ENCODE measurements at places on chromosomes 2 and 18.

GRCh38 chr18:36392979-36393287 lies 95.4 kb downstream of the FHOD3 start:
- DNase-seq: no peak

DNA sequence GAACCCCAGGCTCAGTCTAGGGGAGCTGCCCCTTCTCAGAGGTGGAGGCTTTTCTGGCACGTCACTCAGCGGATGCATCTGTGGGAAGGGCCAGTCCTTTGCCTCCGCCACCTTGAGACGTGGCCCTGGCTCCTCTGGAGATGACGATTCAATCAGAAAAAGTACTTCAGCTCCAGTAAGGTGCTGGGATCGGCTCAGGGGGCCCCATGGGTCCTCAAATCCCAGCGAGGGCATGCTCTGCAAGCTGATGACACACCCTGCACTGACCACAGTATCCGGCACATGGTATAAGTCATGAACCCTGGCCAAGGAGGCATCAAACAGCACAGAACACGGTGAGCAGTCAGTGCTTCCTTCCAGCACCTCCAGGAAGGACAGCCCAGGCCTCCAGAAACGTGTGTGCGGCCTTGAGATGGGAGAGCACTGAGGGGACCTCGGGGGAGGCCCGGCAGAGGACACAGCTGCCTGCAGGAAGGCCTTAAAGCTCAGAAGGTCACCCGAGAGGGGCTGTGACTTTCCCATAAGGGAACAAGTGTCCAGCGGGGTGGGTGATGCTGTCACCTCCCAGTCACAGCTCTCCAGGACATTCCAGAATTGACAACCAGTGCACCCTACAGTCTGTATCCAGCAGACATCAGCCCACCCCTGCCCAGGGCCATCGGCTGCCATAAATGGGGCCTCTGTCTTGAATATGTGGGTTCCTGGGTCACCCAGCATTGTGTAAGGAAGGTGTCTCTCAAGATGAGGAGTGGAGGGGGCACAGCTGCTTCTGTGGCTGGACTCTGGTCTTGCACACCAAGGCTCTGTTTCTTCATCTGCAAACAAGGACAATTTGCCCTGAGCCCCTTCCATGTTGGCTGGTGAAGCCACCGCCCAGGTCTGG lies 205.8 kb downstream of the NDUFA10 start:
- DNase-seq: peak; percentile 4

- peak; percentile 4 for DNase-seq
Measured at GRCh38 chr2:238158509-238159070, at the start of gene ERFE. Gene ERFE (plus strand): TSS chr2:238158970. CDS start chr2:238159008, 38 bp downstream.

GRCh38 chr2:24919037-24919505 lies 966 bp downstream of the ADCY3 start:
- DNase-seq: no peak

- DNase-seq: no peak
Measured at GRCh38 chr2:234476766-234477165, 20.1 kb downstream of the ARL4C start.

- DNase-seq: no peak
Measured at GRCh38 chr2:217741381-217741955, 261.3 kb downstream of the TNS1 start.

DNA sequence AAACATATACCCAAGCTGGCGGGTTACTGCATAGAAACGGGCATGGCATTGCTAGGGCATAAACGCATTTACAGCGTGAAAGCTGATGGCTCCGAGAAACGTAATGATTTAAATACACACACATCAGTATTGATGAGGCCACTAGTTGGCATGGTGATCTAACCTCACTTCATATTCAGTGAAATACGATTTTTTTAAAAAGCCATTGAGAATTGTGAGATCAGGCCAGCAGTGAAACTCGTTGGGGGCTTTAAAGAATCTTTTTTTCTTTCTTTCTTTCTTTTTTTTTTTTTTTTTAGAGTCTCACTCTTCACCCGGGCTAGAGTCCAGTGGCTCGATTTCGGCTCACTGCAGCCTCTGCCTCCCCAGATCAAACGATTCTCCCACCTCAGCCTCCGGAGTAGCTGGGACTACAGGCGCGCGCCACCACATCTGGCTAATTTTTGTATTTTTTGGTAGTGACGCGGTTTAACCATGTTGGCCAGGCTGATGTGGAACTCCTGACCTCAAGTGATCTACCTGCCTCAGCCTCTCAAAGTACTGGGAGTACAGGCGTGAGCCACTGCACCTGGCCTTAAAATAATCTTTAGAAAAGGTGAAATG lies 2.4 kb upstream of the SMAD7 start:
- DNase-seq: no peak

DNA sequence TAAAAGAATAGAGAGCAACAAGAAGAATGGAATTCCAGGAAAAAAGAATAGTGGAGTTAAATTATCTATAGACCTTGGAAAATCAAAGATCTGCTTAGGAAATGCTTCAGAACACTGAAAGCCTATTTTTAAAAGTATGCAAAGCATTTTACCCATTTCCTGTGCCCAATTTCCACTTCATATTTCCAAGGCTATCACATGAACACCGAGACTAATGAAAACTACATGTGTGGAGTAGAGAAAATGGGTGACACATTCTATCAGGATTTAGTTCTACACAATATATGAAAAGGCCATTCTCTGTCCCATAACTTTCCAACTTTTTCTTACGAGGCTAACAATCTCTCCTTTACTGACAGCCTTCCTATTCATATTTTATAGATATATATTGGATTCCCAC lies 279.4 kb downstream of the CCDC178 start:
- no peak for DNase-seq

DNA sequence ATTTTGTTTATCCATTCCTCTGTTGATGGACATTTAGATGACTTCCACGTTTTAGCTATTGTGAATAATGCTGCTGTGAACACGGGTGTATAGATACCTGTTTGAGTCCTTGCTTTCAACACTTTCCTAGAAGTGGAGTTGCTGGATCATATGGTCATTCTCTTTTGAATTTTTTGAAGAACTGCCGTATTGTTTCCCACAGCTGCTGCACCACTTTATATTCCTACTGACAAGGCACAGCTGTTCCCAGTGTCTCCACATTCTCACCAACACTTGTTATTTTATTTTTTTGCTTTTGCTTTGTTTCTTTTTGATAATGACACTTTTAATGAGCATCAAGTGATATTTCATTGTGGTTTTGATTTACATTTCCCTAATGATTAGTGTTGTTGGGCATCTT lies 41.4 kb upstream of the KCNJ13 start:
- no peak for DNase-seq

DNA sequence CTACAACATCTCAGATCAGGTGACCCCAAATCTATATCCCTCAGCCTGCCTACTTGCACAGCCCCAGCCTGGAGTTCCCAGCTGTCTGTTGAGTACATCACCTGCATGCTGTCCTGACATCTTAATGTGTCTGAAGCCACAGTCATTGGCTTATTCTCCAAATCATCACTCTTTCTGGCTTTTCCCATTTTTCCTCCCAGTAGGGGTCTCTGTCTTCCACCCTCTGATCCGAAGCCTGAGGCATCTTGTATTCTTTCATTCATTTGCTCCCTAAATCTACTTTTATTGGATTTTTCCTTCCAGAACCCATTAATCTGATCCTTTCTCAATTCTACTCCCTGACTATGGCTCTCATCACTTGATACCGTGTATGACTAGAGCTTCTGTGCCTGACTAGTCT lies 332.9 kb upstream of the DCC start:
- DNase-seq: no peak

DNA sequence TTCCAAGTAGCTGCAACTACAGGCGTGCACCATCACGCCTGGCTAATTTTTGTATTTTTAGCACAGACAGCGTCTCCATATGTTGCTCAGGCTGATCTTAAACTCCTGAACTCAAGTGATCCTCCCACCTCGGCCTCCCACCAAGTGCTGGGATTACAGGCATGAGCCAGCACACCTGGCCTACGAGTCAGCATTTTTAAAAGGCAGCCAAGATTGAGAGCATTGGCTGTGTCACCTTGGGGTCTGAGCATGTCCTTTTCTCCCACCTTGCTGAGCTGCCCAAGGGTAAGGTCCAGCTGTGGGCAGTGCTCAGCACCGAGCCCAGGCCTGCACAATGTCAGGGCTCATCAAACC lies 142.8 kb upstream of the LMAN1 start:
- no peak for DNase-seq

DNA sequence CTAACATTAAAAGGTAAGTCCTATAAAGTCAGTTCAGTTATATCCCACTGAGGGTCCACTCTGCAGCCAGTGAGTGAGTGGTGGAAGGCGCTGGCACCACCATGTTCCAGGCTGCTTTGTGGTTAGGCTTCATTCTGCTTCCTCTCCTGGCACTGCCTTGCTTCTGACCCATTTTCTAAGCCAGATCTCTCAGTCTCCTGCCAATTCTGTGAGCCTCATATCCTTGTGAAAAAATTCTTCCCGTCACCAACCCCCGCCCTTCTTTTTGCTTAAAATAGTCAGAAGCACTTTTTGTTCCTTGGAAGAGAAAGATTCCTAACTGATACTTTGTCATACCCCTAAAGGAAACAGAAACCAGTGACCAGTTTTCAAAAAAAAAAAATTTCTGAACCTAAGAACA lies 139.8 kb upstream of the NCK2 start:
- no peak for DNase-seq

GRCh38 chr2:11835403-11835802 lies 89.0 kb downstream of the LPIN1 start:
- DNase-seq: peak; percentile 36

GRCh38 chr2:125852364-125852763 lies 803.6 kb upstream of the GYPC start:
- no peak for DNase-seq

GRCh38 chr2:129923265-129924091 lies 56.0 kb upstream of the RAB6C start:
- DNase-seq: peak; percentile 31

GRCh38 chr2:40218679-40219078 lies 233.2 kb downstream of the SLC8A1 start:
- no peak for DNase-seq

GRCh38 chr2:143051465-143051864 lies 77.8 kb upstream of the ARHGAP15 start:
- no peak for DNase-seq

- DNase-seq: no peak
Measured at GRCh38 chr2:62573137-62573731, 67.2 kb upstream of the TMEM17 start.

DNA sequence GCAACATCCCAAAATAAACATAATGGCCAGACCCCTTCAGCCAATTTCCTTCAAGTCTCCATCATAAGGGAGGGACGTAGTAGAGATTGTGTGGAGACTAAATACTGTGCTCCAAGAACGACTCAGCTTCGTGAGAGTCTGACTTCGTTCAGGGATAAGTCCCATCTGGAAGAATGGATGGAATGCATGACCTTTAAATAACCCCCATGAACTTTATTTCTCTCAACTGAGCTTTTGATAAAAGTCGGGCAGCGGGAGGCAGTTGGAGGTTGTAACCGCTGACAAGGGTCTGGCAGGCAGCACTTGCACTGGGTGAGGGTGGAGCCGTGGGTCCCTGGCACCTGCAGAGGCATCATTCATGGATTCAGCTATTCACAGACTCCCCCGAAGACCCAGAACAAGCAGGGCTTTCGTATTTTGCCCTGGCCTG lies 115.9 kb downstream of the ZFP36L2 start:
- no peak for DNase-seq

DNA sequence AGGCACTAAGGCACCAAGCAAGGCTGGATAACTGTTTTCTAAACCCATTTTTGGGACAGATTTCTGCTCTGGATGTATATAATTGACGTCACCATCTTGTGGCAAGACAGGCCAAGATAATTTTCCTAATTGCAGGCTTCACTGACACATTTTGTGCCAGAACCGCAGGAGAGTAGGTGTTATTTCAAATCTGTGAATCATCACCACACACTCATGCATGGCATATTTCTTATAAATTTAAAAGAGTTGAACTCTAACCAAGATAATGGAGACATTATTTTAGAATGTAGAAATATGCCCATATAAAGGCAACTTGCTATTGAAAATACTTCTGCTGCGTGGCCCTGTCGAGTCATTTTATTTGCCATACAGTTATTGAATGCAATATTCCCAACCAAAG lies 68.3 kb upstream of the ACYP2 start:
- DNase-seq: no peak

DNA sequence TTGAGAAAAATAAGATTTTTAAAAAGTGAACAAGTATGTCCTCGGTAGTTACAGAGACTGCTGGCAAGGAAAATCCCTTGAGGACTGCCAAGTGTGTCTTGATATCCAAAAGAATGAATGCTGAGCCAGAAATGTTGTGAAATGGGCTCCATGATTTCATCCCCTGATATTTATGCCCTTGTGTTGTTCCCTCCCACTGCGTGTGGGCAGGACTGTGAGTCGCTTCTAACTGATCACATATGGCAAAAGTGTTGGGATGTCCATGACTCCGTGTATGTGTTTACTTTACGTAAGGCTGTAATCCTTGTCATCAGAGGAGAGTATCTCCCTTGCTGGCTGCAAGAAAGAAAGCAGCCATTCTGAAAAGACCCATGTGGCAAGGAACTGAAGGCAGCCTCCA lies 285.1 kb downstream of the SS18 start:
- DNase-seq: no peak

DNA sequence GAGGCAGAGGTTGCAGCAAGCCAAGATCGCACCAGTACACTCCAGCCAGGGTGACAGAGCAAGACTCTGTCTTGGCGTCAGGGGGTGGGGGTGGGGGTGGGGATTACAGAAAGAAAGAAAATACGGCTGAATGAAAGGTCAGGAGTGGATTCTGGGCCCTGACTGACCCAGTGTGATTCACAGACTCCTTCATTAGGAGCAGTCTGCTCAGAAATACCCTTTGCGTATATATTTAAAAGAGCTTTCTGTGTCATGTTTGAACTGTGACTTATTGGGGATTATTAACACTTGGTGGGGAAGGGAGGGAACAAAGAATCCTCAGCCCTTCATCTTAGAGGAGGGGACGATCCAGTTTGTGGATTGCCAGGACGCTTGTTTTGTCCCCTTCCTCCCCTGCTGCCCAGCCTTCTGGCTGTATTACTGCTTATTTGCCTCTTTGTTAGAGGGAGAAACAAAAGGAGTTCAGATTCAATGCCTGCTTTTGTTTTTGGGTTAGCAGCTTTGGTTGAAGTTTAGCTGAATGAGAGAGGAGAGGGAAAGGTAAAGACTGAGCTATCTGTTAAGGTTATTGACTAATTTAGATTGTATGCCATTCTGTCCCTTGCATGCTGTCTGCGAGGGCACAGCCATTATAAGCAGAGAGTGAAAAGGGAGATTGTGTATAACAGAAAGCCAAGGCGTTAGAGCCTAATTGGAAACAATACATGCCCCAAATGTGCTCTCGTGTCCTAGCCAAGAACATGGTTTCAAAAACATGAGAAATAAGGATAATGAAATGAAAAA lies 118.3 kb downstream of the FMNL2 start:
- DNase-seq: no peak

GRCh38 chr2:46504685-46505471 lies 25.5 kb downstream of the TMEM247 start:
- no peak for DNase-seq

GRCh38 chr2:126668254-126668653 lies 12.3 kb downstream of the GYPC start:
- peak; percentile 11 for DNase-seq

GRCh38 chr2:125652280-125652679 lies 1003.7 kb upstream of the GYPC start:
- no peak for DNase-seq

DNA sequence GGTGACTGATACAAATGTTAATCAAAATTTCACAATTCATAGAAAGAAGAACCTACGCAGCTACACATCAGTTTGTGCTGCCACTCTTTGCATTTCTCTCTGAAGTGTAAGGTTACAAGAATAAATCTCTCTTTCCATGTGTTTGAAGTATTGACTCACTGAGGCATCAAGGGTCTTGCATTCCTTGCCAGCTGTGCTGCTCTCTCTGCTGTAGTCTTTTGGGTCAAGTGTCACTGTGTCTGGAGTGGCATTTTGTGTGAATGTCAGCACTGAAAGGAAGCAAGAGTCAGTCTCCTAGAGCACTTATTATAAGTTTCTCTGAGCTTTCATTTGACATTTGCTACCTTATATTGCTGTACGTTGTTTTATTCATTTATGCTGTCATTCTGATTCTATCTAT lies 1696.1 kb upstream of the LRRTM1 start:
- no peak for DNase-seq

All from MV-4-11 (cell line).